ENCODE measurements at places on chromosomes 4 and X.
A peak's percentile ranks its signal among the peaks of the same experiment; 100 is the strongest.

- DNase-seq: no peak
These were observed 550.0 kb upstream of the DIPK2B start for GRCh38 chrX:45750639-45751038.

DNA sequence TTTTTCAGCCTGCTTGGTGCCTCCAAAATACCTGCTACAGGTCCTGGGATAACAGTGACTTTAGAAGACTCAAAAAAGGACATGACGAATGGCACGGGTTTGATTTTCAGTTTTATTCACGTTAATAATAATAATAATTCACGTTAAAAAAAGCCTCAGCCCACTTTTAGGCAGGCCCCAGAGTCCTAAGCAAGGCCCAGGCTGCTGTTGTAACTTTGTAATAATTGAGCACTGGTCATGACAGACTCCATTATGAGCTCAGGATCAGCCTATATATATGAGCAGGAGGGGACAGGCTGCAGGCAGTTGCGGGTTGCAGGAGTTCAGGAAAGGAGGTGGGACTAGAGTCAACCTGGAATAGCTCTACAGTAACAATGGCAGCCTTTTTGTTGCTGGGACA is at the start of gene TMEM31:
Gene TMEM31, plus strand, starts transcription at position 301 of the 400 bp plus-strand sequence. CDS start 1,350 bp downstream, outside the sequence.
- no peak for DNase-seq

DNA sequence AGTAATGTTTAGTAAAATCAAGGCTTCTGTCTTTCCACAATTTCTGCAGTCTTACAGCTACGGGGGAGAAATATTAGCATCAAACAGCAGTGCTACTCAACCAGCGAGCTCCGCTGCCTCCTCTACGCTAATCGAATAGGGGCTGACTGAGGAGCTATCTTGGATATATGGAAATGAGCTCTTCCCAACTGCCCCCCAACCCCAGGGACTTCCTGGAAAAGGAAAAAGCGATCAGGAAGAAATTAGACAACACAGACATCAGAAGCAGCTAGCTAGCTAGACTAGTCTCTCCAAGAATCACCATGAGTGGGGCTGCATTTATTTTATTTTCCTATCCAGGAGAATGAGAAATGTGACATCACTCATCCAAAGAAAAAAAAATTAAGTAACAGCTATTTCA is 7.6 kb downstream of the NKX6-1 start:
- DNase-seq: no peak

DNA sequence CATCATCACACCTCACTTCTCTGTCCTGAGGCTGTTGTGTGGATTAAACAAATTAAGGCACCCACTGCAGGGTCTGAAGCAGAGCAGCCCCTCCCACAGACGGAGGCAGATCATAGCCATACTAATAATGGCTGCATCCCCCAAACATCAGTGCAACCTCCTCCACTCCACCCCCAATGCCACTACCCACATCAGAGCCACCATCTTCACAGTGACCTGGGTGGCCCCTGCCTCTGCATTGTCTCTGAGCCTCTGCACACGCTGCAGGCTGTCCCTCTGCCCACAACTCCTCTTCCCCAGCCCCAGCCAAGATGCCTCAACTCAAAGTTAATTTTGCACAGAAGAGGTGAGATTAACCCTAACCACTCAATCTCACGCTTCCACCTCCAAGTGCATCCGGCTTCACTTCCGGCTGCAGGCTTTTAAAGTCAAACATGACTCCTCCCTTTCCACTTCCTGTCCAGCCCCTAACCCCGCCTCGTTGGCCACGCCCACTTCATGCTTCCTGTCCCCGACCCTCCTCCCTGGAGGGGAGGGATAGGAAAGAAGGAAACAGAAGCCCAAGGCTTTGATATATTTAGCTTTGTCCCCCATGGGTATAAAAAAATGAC is 22.7 kb downstream of the JAKMIP1 start:
- peak; percentile 91 for DNase-seq

GRCh38 chr4:140257461-140258305 is 103.7 kb upstream of the MAML3 start:
- no peak for DNase-seq

- DNase-seq: no peak
These were observed 84.0 kb downstream of the PHKA2 start for GRCh38 chrX:18899796-18900380.

DNA sequence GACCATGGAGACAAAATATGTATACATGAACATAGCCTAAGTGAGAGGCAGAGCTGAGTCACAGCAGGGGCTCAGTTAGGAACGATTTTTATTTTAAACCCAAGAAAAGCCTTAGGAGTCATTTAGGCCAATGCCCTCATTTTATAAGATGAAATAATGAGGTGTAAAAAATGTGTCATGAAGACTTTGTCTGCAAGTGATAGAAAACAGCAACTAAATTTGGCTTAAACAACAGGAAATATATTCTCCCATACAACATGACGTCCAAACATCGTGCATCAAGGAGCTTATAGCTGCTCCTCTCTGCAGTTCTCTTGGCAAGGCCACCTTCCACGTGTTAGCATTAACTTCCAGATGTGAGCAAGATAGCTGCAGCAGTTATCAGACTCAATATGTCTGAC is 16.8 kb downstream of the SCFD2 start:
- no peak for DNase-seq

- no peak for DNase-seq
These were observed 13.7 kb upstream of the AREG start for GRCh38 chr4:74431113-74431826.

GRCh38 chrX:56802921-56803849 is 74.1 kb downstream of the NBDY start:
- peak; percentile 11 for DNase-seq

GRCh38 chrX:153781428-153782047 is 697 bp downstream of the SRPK3 start:
- no peak for DNase-seq

- DNase-seq: no peak
These were observed 18.3 kb upstream of the H2AZ1 start for GRCh38 chr4:99968330-99968729.

DNA sequence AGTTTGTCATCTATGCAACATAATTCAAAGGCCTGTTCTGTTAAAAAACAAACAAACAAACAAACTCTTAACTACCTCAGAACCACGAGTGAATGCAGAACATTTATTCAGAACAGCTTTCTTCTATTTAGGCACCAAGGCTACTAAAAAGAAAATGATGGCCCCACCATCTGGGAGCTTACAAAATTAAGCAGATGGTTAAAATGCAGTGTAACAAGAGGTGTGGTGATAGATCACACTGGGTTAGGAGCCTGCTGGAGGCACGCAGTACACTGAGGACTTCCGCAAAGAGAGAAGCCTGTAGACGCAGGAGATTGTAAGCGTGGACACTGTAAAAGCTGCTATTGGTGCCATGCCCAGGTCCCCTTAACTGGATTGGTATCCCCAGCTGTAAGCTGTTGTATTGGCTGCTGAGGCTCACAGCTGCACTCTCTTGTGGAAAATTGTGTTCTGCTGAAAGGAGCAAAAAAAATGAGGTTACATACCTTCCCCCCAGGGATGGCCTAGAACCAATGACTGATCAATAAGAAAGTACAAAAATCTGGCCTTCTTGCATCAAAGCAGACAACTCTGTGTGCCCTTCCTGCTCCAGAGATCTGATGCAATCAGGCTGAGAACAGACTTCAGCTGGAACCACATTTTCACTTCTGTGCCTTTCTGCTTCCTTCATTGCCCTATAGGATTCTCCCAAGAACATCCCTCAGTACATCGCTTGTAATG is 60.0 kb downstream of the SHROOM3 start:
- DNase-seq: no peak

DNA sequence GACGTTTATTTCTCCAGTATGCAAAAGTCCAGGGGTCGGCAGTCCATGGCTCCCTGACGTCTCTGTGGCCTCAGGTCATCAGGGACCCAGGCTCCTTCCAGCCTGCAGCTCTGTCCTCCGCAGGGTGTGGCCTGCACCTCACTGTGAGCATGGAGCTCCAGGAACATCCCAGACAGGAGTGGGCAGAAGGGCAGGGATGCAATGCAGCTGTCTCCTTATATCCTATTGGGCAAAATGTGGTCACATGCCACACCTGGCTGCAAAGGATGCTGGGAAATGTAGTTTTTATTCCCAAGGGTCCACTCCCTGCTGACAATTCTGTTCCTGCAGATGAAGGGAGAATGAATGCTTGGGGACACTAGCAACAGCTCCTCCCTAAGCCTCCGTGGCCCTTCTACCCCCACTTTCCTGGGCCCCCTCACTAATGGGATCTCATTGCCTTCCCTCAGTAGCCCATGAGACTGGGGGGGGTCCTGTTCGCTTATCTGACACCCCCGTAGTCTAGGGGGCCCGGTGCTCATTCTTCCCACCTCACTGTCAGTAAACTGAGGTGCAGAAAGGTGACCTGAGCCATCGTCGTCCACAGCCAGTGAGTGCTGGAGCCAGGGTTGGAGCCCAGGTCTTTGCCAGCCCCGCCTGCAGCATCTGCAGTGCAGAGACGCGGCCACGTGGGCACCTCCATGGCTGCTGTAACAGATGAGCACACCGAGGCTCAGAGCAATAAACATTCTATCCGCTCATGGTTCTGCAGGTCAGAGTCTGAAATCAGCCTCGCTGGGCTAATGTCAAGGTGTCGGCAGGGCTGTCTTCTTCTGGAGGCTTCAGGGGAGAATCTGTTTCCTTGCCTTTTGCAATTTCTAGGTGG is 5.9 kb upstream of the GRPEL1 start:
- no peak for DNase-seq

GRCh38 chr4:74108457-74109115 is 9.6 kb upstream of the CXCL2 start:
- no peak for DNase-seq

DNA sequence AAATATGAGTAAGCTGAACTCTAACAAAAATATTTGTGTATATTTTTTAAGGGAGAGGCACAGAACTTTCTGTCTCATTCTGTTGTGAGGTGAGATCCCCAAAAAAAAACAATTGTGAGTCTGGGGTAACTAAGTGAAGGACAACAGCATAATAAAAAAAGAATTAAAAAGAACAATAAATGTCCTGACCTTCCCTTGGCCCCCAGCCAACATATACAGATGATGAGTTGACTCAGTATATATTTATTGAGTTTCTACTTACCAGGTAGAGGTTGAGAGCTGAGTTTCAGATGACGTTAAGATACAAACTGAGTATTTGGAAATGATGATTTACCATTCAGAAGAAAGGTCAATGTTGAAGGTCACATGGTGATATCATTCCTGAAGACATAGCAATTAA is 239.5 kb downstream of the KCNIP4 start:
- DNase-seq: no peak

- DNase-seq: no peak
These were observed 49.7 kb downstream of the TMEM156 start for GRCh38 chr4:38982361-38983095.

DNA sequence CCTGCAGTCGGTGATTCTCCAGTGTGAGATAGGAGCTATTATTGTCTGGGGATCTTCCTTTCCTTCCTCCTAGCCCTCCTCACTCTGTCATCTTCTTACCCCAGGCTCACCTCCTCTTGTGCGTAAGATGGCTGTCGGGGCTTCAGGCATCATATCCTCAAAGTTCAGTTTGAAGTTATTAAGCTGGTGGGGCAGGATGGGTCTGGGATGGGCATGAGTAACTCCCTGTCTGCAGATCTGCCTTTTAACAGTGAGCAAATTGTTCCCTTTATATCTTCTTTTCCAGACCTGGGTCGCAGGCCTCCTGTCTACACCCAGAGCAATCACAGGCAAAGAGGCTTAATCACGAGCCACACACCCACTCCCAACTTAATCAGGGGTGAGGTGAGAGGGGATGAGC is 900 bp upstream of the MTMR1 start:
- no peak for DNase-seq

GRCh38 chr4:42489095-42489494 is 91.8 kb downstream of the SHISA3 start:
- no peak for DNase-seq

GRCh38 chr4:147325571-147325981 is 155.3 kb upstream of the EDNRA start:
- DNase-seq: no peak

- no peak for DNase-seq
These were observed 61.1 kb downstream of the FBXO8 start for GRCh38 chr4:174222266-174222872.

GRCh38 chr4:55354648-55355047 is 8.6 kb downstream of the SRD5A3 start:
- DNase-seq: no peak

- no peak for DNase-seq
These were observed 61.9 kb upstream of the TCEAL2 start for GRCh38 chrX:102063445-102064074.

DNA sequence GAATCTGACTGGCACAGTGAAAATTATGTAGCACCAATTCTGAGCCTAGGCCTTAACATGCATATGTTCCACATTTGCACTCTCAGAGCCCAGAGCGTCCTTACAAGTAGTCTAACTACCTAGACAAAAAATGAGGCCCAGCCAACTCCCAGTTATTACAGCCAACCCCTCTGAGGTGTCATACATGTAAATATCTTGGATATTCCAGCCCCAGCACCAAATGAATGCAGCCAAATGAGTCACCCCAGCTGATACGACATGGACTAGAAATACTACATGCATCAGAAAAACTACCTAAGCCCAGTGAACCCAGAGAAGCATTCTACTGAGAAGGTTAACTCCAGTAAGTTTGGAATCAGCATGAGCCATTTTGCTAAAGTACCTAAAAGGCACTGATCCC is 145.1 kb downstream of the STPG2 start:
- no peak for DNase-seq

DNA sequence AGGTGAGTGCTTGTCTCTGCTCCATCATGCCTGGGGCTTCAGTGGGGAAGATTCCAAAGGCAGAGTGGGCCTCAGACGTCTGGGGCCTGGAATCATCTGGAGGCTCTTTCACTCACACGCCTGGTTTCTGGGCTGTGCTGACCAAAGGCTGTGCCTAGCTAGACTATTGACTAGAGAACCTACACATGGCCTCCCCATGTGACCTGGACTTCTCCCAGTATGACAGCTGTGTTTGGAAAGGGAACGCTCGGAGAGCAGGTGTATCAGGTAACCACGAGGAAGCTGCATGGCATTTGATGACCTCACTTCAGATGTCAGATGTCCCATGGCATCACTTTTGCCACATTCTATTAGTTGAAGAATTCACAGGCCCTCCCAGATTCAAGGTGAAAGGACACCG is 51.0 kb downstream of the ADGRL3 start:
- DNase-seq: no peak

DNA sequence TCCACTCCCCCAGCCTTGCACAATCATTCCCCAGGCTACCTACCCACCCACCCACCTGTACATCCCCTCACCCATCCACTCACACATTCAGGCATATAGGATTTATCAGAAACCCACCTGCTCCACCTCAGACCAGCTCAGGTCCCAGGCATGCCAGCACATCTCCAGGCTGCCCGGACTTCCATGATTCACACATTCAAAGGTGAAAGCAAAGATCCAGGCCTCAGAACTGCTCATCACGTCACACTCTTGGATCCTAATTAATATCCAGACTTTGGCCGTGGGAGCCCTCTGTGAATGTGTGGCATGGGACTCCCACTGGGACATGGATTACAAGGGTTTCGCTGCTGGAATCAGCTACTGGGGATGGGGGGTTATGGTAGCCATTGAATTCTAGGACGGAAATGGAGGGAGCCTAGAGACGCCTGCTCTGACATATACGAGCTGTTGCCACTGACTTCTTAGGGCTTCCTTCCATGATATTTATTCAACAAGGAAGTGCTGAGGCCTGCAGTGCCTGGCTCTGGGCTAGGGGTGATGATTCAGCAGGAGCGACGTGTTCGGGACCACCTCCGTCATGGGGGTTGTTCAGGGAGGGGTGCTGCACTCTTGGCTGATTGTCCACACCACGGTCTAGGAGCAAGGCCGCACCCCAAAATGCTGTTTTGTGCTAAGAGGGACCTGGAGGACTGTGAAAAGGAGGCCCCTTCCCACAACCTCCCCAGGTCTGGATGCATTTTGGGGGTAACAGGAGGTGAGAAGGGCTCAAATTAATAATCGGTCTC is 56.9 kb upstream of the ADRA2C start:
- DNase-seq: no peak

GRCh38 chrX:24610516-24610915 is 36.6 kb downstream of the PCYT1B start:
- no peak for DNase-seq
